D721Med (cell line): ENCODE measurements at places on chromosomes 1 and 21.

DNA sequence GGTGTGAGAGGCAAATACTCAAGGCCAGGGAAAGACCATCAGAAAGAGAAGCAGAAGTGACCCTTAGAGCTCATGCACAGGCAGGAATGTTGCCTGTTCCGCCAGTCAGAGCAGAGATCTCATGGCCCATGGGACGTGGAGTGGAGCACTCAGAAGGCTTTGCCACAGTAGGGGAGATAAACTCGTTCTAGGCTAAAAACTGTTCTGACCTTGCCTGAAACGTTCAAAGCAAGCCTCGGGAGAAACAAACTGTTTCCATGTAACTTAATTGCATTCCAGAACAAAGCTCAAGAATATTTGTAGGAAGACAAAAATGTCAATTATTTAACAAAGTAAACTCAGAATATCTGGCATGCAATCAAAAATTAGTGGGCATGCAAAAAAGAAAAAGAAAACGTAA is 20.7 kb upstream of the SLC19A1 start:
- DNase-seq: no peak

DNA sequence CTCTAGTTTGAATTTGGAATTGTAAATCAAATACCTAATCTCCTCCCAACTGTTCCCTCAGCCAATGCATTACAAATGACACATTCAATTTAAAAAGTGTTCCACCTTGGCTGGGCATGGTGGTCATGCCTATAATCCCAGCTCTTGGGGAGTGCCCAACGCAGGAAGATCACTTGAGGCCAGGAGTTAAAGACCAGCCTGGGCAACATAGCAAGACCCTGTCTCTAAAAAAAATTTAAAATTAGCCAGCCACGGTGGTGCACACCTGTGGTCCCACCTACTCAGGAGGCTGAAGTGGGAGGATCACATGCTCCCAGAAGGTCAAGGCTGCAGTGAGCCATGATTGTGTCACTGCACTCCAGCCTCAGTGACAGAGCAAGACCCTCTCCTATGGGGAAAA is 3.8 kb downstream of the ARNT start:
- DNase-seq: no peak

GRCh38 chr1:184212649-184213314 is 161.3 kb downstream of the TSEN15 start:
- no peak for DNase-seq

DNA sequence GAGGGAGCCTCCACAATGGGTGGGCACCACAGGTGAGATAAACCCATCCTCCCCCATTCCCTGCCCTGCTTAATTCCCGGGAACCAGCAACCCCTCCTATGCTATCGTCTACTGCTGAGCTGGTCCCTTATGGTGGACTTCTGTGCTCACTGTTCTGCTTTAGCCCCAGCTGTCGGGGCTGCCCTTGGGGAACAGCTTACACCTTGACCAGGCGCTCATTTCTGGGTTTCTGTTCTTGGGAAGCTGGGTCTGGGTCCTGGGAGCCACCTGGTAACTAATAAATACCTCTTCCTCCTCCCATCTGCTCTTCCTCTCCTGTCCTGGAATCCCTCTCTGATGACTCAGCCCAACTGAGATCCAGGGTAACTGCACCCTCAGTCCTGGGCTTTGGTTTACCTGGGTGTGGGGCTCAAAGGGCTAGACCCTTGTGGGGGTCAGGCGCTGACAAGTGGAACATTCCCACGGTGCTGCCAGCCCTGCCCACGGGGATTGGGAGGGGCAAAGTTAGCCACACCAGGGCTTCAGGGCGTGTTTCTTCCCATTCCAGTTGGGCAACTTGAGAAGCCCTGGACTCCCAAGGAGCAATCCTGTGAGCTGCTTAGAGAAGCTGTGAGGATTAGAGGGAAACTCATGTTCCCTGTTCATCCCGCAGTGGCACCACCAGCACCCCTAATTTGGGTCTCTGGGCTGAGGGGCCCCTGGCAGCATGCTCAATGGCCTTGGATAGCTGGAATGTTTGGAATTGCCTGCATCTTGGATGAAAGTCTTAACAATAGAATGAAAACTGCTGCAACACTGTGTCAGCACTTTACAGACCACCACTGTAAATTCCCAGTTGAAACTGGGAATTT is 1.6 kb downstream of the PCAT6 start:
- DNase-seq: no peak

DNA sequence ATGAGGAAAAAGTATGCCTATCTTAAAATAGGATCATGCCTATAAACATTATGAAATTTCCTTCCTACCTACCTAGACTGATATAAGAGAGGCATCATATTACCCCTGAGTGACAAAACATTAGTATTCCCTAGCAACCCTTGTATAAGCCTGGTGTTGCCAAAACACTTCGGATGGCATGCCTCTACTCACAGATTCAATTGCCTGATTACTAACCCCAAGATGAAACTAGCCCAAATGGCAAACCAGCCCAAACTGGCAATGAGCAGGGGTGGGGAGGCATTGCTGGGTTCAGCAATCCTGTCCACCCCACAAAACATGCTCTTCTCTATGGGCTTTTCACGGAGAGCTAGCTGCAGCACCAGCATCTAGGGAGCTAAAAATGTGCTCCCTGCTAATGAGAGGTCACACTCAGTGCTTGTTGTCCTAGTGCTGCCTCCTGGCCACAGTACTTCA is 13.9 kb downstream of the PALMD start:
- DNase-seq: no peak

DNA sequence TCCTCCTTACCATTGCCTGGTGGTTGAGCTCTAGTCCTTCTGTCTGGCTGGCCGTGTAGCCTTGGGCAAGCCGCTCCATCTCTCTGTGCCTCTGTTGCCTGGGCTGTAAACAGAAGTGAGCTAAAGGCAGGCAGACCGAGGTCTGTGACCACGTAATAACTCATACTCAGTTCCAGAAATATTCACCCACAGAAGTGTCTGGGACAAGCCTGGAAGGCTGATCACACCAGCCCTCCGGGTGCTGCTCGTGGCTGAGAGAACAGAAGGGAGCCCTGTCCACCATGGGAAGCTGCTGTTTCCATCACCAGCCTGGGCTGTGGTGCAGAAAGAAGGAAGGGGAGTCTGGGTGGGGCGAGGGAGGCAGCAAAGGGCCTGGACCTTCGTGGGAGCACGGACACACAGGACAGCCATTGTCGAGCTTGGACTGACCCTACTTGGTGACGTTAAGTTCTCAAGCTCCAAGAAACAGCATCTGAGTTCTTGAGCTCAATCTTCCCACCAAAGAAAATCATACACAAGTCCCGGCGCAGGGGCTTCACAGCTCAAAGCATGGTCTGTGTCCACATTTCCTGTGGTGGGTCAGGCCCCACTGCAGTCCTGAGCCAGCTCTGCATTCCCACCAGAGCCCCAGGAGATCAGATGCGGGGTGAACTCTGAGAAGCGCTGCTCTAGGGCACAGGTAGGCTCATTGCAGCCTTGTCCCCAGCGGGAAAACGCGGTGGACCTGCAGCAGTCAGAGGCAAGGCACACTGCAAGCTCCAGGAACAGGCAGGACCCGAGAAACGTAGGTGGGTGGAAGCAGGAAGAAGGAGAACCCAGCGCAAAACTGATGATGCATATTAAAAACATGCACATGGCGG is 61.8 kb downstream of the RUNX3 start:
- DNase-seq: no peak

DNA sequence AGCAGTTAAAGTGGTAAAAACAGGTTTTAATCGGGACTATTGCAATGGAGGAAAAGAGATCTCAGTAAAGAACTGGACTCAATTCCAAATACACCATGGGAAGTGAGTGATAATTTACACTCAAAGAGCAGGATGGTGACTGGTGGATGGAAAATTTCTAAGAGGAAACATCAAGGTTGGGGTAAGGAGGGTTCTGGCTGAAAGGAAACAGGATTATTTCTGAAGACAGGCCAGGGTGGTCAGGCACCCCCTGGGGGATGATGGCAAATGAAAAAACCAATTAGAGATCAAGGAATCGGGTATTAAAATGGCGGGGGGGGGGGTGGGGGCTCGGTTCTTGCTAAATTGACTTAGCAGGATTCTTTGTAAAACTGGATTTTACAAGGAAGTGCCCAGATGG is 12.3 kb upstream of the HSD11B1 start:
- no peak for DNase-seq

- DNase-seq: no peak
These were observed 7.7 kb downstream of the NTMT2 start for GRCh38 chr1:170153417-170153816.

GRCh38 chr1:43975249-43975961 is 645 bp downstream of the ATP6V0B start:
- DNase-seq: no peak

DNA sequence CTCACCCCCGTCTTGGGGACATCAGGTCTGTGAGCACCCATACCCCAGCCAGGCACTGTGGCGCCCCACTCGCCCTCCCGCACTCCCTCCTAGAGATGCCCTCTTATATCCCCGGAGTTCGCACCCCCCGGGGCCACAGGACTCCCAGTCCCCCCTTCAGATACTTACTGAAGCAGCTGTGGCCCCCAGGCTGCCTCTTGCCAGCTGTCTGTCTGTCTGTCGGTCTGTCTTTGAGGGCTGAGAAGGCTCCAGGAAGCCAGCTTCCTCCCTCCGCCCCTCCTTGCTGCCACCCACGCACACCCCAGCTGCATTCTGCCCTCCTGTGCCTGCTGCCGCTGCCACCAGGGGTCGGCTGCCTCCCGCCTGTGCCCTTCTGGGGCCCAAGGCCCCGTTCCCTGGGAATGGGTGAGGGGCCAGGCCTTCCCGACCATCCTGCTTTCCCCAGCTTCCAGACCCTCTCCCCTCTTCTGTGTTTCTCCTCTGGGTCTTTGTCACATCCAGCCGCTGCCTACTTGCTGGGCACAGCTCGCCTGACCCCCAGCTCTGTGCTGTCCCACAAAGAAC is at the start of gene PTPN7:
Gene PTPN7 (minus strand): TSS at position 226 of the 564 bp plus-strand sequence. CDS start 1,200 bp downstream, outside the sequence.
- DNase-seq: no peak

GRCh38 chr1:93616221-93616995 is 65.2 kb downstream of the BCAR3 start:
- DNase-seq: no peak

- DNase-seq: no peak
These were observed 17.8 kb upstream of the TNFSF4 start for GRCh38 chr1:173224949-173225348.

DNA sequence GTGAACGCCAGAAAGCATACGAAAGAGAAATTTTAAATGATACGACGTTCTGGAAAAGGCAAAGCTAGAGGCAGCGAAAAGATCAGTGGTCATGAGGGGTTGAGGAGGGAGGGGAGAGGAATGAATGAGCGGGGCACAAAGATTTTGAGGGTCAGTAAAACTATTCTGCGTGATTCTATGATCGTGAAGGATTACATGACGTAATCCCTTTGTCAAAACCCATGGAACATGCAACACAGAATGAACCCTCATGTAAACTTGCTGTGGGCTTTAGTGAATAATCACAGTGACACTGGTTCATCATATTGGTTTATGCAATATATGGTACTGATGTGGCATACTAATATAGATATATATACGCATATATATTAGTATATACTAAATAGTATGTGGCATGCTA is 13.0 kb downstream of the LRRC38 start:
- DNase-seq: no peak

DNA sequence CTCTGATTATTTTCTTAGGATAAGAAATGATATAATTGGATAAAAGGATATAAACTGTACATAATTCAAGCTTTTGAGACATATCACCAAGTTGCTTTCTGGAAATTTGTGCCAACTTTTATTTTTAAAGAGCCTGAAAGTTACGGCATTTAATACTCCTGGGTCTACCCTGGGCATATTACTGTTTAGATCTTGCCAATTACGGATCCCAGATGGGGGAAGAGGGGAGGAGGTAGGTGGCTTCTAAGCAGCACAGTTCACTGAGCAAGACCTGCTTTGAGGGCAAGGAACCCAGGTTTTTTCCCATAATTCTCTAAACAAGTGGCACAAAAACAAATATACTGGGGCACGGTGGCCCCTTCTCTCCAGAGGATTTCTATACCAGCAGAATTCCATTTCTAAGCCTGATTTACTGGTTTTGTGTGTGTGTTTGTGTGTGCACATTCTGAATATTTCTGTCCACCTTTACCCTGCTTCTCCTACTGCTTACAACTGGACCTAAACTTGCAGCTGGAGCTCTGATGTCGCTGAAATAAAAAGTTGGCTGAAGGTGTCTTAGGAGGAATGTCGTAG is 76.7 kb downstream of the LAMC2 start:
- DNase-seq: no peak

DNA sequence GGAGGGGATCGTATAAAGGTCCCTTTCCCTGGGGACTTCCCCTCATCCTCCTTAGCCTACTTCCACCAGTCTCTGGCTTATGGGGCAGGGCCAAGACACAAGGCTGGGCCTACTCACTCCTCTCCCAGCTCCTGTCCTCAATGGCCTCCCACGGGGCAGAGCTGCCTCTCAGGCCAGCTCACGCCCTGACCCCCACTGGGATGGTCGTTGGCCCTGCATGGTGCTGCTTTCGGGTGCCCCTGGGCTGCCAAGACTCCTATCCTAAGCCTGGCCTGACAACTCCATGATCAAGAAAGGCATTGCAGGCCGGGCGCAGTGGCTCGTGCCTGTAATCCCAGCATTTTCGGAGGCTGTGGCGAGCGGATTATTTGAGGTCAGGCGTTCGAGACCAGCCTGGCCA is 6.2 kb downstream of the CPLANE2 start:
- DNase-seq: no peak

DNA sequence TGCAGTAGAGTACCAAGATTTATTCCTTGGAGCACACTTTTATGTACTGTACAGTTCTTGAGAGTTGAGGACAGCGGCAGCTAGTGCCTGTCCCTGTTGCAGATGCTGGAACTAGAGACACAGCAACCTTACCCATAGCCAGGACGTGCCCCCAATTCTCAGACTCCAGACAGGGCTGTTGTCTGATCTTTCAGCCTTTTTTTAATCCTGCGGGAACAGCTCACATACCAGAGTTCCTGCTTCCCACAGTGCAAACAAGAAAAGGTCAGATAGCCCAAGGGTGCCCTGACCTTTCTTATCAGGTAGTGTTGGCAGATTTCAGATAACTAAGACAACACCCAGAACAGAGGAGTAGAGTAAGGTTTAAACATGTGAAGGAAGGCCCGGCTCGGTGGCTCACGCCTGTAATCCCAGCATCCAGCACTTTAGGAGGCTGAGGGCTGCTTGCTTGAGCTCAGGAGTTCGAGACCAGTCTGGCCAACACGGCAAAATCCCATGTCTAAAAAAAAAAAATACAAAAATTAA is 78.5 kb downstream of the DOP1B start:
- DNase-seq: no peak

- no peak for DNase-seq
These were observed 428.4 kb upstream of the B3GALT2 start for GRCh38 chr1:193614817-193615216.

- DNase-seq: no peak
These were observed 6.3 kb downstream of the PDZK1IP1 start for GRCh38 chr1:47183308-47184089.

- no peak for DNase-seq
These were observed 182.4 kb downstream of the SMYD3 start for GRCh38 chr1:246324711-246325110.
